ENCODE measurements at places on chromosomes 5 and 9.
A peak's percentile ranks its signal among the peaks of the same experiment; 100 is the strongest.

GRCh38 chr5:6914347-6914746 is 201.1 kb downstream of the TENT4A start:
- no peak for DNase-seq

DNA sequence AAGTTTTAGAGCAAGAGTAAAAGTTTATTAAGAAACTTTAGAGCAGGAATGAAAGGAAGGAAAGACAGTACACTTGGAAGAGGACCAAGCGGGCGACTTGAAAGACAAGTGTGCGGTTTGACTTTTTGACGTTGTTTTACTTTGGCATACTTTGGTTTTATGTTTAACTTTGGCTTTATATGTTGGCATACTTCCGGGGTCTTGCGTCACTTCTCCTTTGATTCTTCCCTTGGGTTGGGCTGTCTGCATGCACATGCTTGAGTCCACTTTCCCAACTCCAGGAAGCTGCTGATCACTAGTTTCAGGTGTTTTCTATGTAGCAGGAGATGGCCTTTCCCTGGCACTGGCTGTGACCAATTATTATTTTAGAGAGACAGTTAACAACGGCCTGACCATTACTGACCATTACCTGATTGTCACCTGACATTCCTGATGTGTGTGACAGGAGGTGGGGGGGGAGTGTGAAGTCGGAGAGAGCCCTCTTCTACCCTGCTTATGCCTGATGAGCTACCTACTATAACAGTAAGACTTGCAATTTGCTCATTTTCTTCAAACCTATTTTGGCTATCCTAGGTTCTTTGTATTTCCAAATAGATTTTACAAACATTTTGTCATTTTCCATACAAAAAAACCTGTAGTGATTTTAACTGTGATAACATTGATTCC is 45.5 kb downstream of the TNFSF8 start:
- DNase-seq: no peak

- no peak for DNase-seq
Observed at GRCh38 chr5:168779333-168779732, 200.2 kb upstream of the PANK3 start.

- DNase-seq: no peak
Observed at GRCh38 chr5:149002053-149002452, 60.8 kb downstream of the SH3TC2 start.

- DNase-seq: no peak
Observed at GRCh38 chr5:149439899-149440542, 60.9 kb upstream of the IL17B start.

DNA sequence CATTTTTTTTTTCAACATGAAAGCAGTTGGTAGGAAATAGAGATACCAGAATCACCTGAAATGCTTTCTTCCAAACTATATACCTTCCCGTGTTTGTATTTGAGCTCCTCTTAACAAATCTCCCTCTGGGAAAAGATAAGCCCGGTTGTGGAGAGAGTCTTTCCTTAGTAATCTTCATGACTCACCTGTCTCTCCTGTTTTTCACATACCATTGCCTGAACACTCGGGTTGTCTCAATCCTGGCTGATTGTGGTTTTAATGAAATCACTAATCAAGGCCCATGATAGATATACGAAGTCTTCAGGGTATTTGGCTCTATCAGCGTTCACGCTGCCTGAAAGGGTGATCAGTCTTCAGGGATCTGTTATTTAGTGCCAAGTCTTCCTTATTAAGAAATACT is 136.7 kb downstream of the MAN2A1 start:
- no peak for DNase-seq

DNA sequence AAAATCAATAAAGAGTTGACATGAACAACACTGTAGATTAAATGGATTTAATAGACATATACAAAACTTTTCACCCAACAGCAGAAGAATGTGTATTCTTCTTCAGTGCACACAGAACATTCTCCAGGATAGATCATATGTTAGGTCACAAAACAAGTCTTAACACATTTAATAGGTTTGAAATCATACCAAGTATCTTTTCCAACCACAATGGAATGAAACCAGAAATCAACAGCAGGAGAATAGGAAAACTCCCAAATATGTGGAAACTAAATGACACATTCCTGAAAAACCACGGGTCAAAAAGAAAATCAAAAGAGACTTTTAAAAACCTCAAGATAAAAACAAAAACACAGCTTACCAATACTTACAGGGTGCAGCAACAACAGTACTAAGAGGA is 790.1 kb upstream of the ZNF608 start:
- DNase-seq: no peak

DNA sequence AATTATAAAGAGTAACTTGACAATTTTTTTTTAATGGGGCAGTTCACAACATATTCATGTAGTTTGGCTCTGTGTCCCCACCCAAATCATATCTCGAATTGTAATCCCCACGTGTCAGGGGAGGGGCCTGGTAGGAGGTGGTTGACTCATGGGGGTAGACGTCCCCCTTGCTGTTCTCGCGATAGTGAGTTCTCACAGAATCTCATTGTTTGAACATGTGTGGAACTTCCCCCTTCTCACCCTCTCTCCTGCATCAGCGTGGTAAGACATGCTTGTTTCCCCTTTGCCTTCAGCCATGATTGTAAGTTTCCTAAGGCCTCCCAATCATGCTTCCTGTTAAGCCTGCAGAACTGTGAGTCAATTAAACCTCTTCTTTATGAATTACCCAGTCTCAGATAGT is 40.7 kb downstream of the FBXW11 start:
- DNase-seq: no peak

- DNase-seq: no peak
Observed at GRCh38 chr5:91390268-91390667, 7.2 kb upstream of the ARRDC3 start.

- DNase-seq: no peak
Observed at GRCh38 chr9:136296434-136297015, 7.4 kb downstream of the CCDC187 start.

GRCh38 chr9:90189306-90189705 is 453.3 kb downstream of the DIRAS2 start:
- DNase-seq: no peak

GRCh38 chr9:107018861-107019545 is 156.0 kb downstream of the ZNF462 start:
- DNase-seq: no peak

DNA sequence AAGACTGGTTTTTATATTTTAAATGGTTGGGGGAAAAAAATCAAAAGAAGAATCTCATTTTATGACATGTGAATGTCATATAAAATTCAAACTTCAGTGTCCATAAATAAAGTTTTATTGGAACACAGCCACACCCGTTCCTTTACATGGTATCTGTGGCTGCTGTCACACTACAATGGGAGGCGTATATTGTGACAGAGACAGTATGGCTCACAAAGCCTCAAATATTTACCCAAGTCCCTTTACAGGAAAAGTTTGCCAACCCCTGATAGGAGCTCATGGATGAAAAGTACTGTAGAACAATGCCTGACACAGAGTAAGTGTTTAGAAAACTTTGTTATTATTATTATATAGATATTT is 5.2 kb upstream of the DUSP1 start:
- DNase-seq: no peak

GRCh38 chr5:168165977-168166376 is 125.5 kb upstream of the WWC1 start:
- no peak for DNase-seq

GRCh38 chr9:105053209-105053652 is 125.3 kb upstream of the ABCA1 start:
- DNase-seq: no peak

GRCh38 chr5:68178579-68178978 is 37.0 kb upstream of the PIK3R1 start:
- no peak for DNase-seq

- no peak for DNase-seq
Observed at GRCh38 chr9:100033877-100034551, 64.8 kb downstream of the ERP44 start.

- DNase-seq: no peak
Observed at GRCh38 chr5:147754372-147755122, 28.0 kb downstream of the JAKMIP2 start.

DNA sequence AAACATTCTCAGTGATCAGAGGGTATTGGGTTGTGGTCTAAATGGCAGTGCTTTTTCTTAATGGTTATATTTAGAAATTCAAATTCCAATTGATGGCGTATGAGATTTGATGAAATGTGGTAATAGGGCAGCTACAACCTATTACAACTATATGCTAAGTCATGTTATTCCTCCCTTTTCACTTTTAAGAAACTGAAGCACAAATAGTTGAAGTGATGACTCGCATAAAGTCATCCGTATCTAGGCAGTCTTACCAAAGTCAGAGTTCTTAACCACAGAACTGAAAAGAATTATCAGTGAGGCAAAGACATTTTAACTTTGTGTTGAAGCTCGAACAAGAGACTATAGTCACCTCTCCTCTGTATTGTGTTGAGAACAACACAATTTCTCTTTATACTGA is 28.2 kb downstream of the C9orf152 start:
- no peak for DNase-seq

- DNase-seq: peak; percentile 90
Observed at GRCh38 chr9:136103651-136104487, 8.8 kb upstream of the NACC2 start.

- DNase-seq: no peak
Observed at GRCh38 chr5:27947088-27947487, 908.7 kb upstream of the CDH9 start.

- DNase-seq: peak; percentile 3
Observed at GRCh38 chr5:110757118-110757729, 18.4 kb downstream of the SLC25A46 start.

GRCh38 chr5:141001844-141002604 is 35.7 kb downstream of the PCDHAC2 start:
- peak; percentile 63 for DNase-seq

DNA sequence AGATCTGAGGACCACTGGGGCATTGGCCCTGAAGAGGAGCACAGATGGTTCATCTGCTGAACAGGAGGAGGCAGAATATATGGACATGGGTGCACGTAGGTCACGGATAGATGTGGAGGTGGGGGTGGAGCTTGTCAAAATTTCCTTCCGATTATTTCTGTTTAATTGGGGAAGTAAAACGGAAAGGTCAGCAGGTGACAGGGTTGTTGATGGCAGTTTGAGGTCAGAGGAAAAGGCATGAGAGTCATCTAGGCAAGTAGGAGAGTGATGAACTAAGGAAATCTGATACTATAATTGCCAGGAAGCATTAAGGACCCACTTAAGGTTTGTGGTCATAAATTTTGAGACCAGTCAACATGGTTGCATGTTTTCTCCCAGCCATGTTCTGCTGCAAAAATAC is 8.4 kb upstream of the FAM81B start:
- no peak for DNase-seq

GRCh38 chr5:86929123-86929766 is 311.5 kb downstream of the COX7C start:
- no peak for DNase-seq

- DNase-seq: no peak
Observed at GRCh38 chr9:88724331-88724730, 189.4 kb downstream of the NXNL2 start.

GRCh38 chr5:8553364-8553763 is 684.4 kb downstream of the MTRR start:
- no peak for DNase-seq

- DNase-seq: peak; percentile 88
Observed at GRCh38 chr9:92724528-92725265, 39.9 kb downstream of the BICD2 start.

DNA sequence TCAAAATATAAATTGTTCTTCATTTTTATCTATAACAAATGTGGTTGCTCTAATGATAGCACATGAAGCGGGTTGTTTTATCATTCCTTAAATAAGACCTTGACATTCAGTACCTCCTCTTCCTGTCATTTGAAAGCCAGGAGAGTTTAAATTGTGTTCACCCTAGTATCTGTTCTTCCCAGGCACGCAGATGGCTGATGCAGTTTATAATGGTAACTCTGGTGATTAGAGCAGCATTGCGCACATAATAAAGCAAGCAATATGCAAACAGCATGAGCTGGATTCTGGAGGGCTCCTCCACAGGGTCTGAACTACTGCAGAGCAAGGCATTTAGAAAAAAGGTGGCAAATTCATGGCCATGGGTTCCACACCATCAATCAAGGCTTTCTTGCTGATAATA is 307.8 kb downstream of the ENC1 start:
- peak; percentile 40 for DNase-seq

DNA sequence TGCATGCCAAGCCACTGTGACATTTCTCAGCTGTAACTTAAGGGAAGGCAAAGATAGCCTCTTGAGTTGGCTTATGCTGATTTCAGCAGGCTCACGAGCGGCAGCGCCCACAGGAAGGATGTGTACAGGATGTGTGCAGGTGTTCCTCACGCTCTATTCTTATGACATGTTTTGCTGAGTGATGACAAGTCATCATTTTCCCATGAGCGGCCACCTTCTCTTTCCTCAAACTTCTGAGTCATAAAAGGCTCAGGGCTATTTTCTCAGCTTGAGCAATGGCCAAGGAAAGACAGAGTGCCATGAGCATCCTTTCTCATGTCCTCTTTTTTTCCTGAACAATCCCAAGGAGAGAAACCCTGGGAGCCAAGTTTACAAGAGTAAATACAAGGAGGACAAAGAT is 365.9 kb downstream of the PLK2 start:
- DNase-seq: no peak

- DNase-seq: no peak
Observed at GRCh38 chr9:75471549-75472114, 383.3 kb downstream of the OSTF1 start.

DNA sequence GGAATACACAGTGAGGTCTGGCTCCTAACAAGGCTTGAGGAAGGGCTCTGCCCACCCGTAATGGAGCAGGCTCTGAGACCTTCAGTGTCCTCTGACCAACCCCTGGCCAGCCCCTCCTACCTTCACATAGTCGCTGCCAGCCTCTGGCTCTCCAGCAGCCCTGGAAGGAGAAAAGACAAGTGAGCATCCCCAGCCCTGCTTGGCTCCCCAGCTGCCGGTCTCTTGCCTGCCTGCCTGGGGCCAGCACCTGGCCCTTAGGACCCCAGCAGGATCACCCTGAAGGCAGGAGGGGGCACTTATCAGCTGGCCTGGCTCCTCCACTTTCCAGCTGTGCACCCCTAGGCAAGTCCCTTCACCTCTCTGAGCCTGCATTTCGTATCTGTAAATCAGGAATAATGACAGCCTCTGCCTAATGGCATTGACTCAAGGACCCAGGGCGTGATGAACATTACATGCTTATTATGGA is 16.9 kb downstream of the SH2D3C start:
- DNase-seq: no peak

- DNase-seq: no peak
Observed at GRCh38 chr5:141960018-141960417, 2.0 kb upstream of the PCDH12 start.

DNA sequence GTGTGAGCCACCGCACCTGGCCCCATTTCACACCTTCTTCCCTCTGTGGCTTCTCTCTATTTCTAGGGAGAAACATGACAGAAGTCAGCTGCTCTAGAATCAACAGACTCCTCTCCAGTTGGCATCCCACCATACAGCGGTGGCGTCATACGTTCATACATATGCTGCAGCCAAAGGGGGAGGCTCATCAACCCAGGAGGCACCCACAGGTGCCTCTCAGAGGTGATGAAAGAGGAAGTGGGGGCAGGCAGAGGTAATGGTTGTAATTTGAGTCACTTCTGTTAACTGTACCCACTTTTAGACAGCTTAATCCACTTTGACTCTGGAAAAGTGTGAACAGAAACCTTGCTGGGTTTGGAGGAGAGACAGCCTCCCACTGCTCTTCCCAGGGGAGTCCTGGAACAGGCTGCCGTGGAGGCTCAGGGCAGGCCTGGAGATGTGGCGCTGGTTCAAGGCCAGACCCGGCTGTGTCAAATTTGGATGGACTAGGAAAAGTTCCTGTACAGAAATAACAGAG is 47.3 kb upstream of the SUB1 start:
- DNase-seq: peak; percentile 79

Measured in NCI-H2081 (cell line).